ENCODE measurements at places on chromosomes 7 and 10.

GRCh38 chr10:71812016-71812912 is 38.8 kb downstream of the PSAP start:
- DNase-seq: peak; percentile 93

- DNase-seq: no peak
These were observed 220.4 kb downstream of the TMEM178B start for GRCh38 chr7:141294143-141294829.

DNA sequence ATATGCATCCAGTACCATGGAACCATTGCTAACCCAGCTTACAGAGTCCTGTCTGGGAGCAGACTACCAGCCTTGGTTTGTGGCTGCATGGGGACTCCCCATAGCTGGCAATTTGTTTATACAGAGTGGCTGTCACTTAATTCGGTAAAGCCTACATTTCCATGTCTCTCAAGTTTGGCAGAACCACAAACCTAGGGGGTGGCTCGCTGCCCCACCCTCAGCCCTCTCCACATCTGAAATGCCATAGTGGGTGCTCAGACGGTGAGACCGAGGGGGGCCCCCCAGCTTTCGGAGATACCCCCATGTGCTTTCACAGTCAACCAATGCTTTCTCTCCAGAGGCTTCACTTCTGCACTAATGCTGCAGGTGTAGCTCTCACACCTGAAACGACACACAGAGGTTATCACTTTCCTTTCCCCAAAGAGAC is 75.5 kb upstream of the KAT6B start:
- DNase-seq: no peak

DNA sequence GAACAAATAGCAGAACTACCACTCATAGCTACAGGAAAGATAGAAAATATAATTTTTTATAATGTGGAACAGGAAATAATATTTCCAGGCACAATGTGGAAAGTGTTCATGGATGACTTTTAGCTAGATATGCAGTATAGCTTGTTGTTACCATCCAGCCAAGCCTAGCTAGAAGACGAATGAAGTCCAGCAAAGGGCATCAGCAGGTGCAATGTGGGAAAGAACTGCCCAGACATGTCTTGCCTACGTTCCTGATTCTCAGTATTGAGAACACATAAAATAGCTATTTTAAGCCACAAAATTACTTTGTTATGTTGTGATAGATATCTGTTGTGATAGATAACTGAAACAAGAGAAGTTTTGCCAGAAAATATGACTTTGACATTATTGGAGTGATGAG is 1690.0 kb upstream of the LRRTM3 start:
- no peak for DNase-seq

DNA sequence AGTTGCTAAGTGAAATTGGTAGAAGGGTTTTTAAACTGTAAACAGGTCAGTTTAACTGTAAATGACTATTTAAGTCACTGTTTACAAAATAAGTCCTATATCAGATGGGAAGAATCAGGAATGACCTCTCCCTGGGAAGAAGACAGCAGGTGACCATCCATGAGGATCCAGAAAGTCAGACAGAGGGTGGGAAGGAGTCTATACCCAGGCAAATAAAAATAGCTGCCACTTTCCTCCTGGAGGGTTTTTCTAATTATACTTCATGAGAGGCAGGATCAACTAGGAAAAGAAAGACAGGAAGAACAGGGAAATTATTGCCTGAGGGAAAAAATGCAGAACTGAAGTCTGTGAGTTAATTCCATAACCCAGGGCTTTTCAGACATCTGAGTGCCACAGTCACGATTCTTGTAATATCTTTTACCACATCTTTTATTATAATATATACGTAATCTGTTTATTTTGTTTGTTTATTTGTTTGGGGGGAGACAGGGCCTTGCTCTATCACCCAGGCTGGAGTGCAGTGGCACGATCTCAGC is 7.0 kb downstream of the DNTT start:
- no peak for DNase-seq

DNA sequence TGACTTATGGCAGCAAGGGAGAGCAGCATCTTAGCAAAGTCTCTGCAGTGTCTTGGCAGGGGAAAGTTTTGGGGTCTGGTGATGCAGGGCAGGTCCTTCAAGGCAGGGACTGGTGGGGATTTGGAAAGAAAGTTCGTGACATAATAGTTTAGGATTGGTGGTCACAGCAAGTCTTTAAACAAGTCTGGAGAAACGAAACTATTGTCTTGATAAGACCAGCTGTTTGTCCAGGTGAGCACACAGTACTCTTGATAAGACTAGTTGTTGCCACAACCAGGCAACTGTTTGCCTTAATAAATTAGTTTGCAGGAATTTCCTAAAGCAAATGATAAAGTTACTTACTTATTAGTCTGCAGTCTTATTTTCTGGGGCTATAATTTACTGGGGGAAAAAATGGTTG is 136.1 kb downstream of the AKR1D1 start:
- DNase-seq: no peak

- no peak for DNase-seq
These were observed 251.4 kb upstream of the KLF14 start for GRCh38 chr7:130985361-130985760.

Measured in activated effector memory CD4-positive, alpha-beta T cell treated with anti-CD3 and anti-CD28 coated beads, Interleukin-2, amount 50 U/mL, for 16 hours (primary cell).